ENCODE measurements at places on chromosomes 5 and 9.

DNA sequence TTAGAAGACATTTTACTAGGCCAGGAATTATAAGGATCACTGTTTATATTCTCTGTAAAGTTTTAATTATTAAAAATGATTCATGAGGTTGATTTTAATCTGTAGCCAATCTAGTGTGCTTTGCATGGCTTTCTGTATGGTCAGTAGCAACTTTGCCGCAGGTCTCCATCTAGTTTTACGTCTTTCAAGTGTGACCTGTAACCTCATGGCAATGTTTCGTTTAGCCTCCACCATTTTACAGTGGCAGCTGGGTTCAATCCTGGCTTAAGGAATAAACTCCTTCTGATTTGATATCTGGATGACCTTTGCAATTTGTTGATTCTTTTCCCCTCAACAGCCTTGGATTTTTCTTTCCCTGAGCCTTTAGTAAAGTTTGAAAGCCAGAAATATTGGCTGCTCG is 434.5 kb upstream of the CDH9 start:
- no peak for DNase-seq

- no peak for DNase-seq
Observed at GRCh38 chr9:136231478-136232297, 13.9 kb downstream of the QSOX2 start.

DNA sequence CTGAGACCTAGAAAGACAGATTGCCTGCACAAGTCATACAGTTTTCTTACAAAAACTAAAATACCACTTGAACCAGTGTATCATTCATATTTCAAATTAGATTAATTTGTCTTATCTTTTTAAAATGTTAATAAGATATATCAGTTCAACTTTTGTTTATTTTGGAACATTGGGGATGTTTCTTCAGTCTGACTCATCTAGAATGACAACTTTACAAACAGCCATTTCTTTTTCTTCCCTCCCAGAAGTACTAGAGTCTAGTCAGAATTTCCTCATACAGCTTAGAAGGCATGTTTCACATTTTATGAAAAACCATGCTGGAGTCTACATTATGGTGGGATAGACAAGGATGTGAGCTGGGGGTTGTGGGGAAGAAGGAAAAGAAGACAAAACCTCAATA is 262.5 kb downstream of the NFIB start:
- no peak for DNase-seq

GRCh38 chr5:72476275-72476674 is 30.9 kb downstream of the ZNF366 start:
- DNase-seq = no peak

DNA sequence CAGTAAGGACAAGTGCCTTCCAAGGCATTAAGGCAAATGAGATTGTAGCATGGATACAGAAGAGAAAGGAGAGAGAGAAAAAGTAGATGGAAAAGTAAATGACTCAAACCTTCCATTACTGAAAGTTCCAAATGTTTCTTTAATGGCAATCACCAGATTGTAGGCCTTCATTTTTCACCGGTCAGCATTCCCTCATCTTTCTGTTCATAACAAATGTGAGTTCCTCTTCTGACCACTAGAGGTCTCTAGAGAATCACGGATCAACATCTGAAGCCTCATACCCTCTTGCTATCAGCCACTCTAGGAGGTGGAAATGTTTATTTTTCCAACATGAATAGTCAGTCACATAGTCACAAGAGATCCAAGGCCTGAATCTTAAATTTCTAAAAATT is 73.6 kb upstream of the RPS23 start:
- no peak for DNase-seq

DNA sequence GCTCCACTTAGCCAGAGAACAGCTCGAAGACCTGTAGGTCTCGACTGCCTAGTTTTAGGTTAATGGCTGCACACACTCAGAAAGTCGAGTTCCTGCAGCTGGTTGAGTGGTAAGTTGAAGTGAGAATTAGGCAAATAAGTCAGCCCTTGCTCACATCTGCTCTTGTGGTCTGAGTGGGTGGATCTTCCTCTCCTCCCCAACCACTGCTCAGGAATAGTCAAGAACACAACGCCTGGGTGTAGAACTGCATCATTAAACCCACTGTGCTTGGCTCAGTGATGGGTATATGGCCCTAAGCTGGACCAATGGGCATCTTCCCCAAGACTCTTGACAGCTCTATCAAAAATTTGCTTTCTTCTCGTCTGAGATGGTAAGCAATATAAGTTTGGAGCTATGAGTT is 20.9 kb upstream of the ADAM19 start:
- DNase-seq = no peak

DNA sequence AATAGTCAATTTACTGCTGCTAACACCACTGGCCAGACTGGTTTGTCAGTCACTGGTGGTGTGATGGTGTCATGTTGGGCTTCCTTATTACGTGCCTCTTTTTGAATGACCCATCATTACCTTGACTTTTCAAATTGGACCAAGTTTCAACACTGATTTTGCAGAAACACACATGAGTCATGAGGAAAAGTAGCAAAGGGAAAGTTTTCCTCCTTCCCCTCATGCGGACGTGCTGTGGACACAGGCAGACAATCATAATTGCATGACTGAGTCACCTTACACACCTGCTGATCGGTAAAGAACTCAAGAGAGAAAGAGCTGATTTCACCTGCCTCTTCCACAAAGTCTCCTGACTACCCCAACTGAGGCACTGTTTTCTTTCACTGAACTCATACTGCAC is 324.5 kb downstream of the ARRDC3 start:
- DNase-seq = no peak

DNA sequence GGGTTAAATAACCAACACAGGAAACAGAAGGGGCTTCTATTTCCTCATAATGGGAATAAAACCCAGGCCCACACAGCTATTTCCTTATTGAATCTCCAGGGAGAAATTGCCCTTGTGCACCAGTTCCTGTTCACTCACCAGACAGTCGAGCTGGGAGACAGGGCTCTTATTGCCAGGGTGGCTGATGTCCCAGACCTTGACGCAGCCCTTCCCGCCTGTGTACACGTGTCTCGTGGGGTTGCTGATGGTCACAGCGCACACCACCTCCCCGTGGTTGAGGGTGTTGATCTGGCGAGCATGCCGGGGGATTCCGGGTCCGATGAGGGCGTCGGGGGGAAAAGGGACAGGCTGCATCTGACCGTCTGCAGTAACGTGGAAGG is 96.5 kb downstream of the TLE1 start:
- no peak for DNase-seq

DNA sequence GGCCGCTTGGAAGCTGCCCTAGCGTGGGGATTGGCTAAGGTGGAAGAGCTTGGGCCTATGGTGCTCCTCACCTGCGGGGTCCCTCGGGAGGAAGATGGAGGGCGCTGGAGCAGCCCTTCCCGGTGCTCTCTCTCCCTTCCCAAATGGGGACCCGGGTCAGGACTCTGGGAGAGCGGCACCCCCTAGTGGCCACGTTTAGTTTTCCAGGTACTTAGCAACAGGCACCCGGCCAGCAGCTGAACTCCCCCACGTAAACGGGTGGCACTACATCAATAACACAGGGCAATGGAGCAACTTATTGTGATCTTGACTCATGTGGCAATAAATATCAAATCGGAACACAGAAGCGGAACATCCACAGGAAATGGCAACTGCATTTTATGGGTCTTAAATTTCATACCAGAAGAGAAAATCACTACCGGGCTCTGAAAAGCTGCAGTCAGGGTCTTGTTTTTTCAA is 316.6 kb downstream of the AGTPBP1 start:
- peak; percentile 19 for DNase-seq

DNA sequence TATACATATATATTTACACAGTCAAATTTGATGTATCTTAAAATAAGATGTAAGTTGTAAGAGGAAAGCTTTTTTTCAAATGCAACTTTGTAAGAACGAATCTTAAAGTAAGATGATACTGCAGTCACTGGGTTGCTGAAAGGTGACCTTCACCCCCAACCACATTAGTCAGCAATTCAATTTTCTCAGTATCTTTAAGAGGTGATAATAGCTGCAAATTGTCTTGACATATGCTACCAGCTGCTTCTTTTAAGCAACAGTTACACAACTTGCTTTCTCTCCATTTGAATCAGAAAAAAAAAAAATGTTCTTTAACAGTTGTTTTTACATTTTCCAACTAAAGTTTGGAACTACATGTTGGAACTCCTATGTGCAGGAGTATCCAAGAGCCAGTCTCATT is 246.6 kb upstream of the CCNG1 start:
- no peak for DNase-seq

GRCh38 chr9:103431809-103432208 is 436.7 kb downstream of the CYLC2 start:
- no peak for DNase-seq

- no peak for DNase-seq
Observed at GRCh38 chr9:137156567-137157375, 13.1 kb downstream of the LRRC26 start.

DNA sequence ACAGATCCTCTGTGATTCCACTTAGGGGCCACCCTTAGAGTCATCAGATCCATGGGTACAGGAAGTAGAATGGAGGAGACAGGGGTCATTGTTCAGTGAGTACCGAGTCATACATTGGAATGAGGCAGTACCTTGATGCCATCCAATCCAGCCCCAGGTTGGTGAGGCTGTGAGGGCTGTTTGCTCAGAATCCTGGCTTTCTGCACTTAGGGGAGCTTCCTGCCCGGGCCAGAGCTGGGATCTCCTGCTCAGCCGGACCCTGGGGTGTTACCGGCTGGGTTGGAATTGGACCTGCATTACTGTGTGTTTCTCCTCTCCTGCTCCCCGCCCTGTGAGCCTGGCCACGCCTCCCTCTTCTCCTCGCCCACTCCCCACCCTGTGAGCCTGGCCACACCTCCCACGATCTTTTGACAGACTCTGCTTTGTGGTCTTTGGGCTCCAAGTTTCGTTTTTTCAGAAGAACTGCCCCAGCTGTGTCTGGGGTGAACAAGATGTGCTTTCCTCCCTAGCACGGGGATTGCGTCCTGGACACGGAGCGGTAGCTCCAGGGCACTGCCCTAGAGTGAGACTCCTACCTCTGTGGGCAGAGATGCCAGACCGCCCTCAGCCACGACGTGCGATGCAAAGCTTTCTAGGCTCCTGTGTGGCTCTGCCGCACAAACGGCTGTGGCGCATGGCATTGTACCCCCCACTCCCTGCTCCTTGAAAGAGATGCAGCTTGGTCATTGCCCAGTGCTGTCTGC is 15.4 kb downstream of the TRAF2 start:
- no peak for DNase-seq

- DNase-seq = no peak
Observed at GRCh38 chr5:133485468-133485867, 126.9 kb downstream of the FSTL4 start.

DNA sequence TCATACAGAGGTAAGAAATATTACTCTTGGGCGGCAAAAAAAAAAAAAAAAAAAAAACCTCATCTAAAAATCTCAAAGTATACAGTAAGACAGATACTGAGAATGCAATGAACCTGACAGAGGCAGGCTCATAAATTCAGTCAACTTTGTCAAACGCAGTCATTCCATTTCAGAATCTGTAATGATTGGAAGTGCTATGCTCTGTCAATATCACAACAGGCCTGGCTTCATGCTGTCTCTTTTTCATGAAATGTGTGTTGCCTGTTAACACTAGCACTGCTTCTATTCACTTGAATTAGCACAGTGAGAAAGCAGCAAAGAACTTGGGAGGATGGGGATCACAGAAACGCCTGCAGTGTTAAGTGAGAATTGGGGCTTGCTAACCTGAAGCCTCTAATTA is 200.3 kb upstream of the EFNA5 start:
- no peak for DNase-seq

GRCh38 chr5:61245486-61245885 is 83.2 kb upstream of the SMIM15 start:
- no peak for DNase-seq

- no peak for DNase-seq
Observed at GRCh38 chr5:6792911-6793471, 79.8 kb downstream of the TENT4A start.

GRCh38 chr9:108565651-108566378 is 290.0 kb downstream of the ACTL7B start:
- DNase-seq = peak; percentile 28

- DNase-seq = no peak
Observed at GRCh38 chr9:8329561-8330283, 530.1 kb upstream of the DMAC1 start.

GRCh38 chr9:84807870-84808390 is 138.4 kb downstream of the NTRK2 start:
- DNase-seq = no peak

DNA sequence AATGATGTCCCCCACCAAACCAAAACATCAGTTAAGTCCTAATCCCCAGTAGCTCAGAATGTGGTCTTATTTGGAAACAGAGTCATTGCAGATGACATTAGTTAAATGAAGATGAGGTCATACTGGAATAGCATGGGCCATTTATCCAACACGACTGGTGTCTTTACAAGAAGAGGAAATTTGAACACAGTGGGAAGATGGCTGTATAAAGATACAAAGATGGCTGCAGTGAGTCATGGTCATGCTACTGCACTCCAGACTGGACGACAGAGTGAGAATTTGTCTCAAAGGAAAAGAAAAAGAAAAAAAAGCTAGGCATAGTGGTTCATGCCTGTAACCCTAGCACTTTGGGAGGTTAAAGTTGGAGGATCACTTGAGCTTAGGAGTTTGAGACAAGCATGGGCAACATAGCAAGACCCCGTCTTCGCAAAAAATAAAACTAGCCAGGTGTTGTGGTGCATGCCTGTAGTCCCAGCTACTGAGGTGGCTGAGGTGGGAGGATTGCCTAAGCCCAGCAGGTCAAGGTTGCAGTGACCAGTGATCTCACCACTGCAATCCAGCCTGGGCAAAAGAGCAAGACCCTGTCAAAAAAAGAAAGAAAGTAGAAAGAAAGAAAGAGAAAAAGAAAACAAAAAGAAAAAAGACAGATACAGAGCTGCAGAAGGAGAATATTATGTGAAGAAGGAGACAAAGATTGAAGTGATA is 130.0 kb upstream of the CDKN2B start:
- no peak for DNase-seq

- no peak for DNase-seq
Observed at GRCh38 chr9:93119953-93120845, 13.9 kb downstream of the NINJ1 start.

DNA sequence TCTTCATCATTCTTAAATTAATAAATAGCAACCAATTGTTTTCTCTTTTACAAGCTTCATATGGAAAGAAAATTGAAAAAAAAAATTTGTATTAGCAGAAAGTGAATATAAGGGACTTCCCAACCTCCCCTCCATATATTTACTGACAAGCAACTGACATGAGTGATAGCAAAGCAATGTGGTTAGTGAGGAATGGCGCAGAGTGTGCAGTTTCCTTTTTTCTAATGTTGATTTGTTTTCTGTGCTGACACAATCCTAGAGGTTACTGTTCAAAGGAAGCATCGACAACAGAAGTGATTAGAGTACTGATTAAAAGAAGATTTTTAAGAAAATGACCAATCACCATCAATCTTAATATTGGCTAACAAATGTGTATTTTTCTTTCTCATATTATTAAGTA is 1.7 kb upstream of the PTGER4 start:
- DNase-seq = no peak

GRCh38 chr9:116368680-116369079 is 215.1 kb downstream of the PAPPA start:
- DNase-seq = no peak

DNA sequence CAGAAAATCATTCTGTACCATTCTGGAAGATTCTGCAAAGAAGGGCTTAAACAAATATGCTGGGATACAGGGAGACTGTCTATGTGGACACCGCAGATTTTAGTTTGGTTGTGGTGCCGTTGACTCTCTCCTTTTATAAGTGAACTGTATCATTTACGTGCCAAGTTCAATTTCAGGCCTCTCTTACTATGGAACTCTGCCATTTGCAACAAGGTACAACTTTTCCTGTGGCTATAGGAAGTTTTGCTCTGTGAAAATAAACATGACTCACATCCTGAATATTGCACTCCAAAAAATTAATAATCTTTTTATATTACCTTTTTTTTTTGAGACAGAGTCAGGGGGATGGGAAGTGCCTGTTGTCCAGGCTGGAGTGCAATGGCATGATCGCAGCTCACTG is 29.7 kb upstream of the CSNK1G3 start:
- no peak for DNase-seq

Data from nucleus accumbens (tissue), 56 donors.